ENCODE measurements at places on chromosomes 7 and 10.
A peak's percentile ranks its signal among the peaks of the same experiment; 100 is the strongest.

DNA sequence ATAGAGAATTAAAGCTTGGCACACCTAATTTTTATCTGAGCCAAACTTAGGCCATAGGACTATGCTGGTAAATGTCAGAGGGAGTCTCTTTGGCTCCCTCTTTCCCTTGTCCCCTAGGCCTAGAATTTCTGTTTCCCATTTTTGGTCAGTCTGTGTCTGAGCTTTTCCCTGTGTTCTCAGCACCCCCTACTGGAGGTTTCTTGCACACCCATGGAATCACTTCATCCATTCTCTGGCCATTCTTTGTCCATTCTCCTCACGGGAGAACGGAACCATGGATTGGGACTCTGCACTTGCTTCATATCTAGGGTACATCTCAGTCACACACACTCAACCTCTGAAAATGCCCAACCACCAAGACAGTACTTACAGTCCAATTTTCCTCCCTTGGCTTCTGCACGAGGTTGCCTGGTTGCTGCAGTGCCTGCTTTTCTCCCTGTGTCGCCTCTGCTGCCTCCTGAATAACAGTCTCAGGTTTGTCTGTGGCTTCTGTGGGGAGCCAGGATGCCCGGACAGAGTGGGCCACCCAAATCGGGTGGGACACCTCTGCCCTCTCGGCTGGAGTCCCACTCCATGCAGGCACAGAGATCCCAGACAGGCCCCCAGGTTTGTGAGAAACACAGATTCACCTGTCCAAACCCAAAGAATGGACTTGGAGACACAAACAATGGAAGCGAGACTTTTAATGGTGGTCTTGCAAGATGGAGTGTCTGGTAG lies 35.1 kb upstream of the DNAH11 start:
- peak; percentile 49 for DNase-seq

DNA sequence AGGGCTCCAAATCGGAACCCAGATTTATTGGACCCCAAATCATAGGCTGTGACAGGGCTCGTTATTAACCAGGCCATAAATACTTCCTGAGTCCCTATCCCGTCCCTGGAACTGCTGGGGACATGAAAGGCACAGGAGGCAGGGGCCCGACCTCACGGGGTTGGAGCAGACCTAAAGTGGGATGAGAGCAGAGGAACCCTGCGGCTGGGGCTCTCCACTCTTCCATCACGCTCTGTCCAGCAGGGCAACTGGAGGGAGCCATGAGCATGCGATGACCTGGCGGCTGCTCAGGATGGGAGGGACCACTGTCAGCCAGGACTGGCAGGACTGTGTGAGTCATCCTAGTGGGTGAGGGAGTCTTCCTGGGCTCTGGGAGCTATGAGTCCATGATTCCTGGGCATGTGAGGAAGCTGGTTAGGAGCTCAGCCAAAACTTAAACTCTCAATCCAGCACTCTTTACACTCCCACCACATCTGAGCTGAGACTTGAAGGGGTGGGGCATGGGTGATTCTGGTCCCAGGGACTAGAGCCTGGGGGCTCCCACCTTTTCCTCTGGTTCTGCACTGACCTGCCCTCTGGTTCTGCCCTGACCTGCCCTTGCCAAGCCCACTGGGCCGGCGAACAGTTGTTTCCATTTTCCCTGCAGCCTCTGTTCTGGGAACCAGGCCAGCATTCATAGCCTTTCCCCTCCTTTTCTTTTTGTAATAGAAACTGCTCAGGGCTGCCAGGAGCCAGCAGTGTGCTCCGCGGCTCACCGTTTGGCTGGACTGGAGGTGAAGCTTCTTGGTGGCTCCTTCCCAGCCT lies 47.1 kb downstream of the SYPL1 start:
- peak; percentile 97 for DNase-seq

DNA sequence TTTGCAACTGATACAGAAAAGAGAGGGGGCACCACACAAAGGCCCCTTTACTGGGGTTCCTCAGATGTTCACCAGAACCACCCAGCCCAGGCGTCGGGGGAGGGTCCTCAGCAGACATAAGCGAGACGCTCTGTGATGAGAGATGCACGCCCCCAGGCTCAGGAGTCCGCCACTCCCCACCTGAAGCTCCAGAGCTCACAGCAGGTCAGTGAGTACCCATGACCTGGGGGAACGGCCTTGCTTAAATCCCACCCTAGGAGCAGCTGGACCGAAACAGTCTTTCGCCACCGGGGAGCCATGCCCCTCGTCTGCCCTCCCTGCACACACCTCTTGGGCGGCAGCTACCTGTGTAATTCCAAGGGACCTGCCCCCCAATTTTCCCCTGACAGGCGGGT lies 2.8 kb downstream of the CRYGN start:
- no peak for DNase-seq

DNA sequence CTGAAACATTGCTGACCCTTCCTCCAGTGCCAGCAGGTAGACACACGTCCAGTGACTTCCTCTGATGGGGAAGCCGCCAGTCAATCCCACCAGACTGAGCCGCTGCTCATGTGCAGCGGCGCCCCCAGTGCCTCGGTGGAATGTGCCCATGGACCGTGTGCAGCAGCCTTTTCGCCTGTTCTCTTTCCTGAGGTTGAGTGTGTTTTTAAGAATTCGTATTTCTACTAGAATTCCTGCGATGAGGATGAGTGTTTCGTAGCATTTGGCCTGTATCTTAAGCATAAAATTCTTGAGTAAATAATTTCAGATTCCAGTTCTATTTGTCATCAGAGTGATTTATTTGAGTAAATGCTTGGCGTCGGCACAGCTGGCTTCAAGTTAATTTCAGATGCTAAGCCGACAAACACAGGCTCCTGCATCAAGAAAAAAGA lies 35.4 kb downstream of the BNIP3 start:
- DNase-seq: peak; percentile 92

DNA sequence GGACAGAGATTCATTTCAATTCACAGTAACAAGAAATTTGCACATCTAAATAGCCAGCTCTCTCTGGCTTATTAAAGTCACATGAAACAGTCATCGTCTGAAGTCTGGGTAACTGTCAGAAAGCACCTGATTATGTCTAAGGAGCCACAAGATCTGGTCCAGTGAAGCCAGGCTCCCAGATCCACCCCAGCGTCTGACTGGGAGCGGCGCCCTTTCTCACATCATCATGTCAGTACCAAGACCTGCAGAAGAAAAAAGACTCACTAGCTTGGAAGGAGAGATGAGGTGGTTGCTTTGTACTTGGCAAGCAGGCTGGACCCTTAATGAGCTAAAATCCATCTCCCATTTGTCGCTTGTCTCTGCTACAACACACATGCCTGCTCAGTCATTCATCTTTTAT lies 58.4 kb downstream of the VOPP1 start:
- no peak for DNase-seq

DNA sequence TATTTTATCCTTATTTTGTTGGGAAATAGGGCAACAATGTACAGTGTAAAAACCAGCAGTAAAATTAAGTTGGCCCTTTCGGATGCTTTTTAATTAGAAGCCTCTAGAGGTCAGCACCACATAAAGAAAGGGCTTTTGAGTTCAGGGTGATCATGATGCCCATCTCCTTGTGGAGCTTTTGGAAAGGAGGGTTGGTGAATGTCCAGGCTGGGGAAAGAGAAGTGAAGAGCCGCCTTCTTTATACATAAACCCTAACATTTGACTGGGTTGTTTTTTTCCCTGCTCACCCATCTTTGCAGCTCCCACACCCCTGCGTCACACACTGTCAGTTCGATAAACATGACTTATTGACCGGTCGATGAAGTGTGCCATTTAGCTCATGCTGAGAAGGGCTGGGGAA lies 29.8 kb downstream of the MTURN start:
- DNase-seq: peak; percentile 70

DNA sequence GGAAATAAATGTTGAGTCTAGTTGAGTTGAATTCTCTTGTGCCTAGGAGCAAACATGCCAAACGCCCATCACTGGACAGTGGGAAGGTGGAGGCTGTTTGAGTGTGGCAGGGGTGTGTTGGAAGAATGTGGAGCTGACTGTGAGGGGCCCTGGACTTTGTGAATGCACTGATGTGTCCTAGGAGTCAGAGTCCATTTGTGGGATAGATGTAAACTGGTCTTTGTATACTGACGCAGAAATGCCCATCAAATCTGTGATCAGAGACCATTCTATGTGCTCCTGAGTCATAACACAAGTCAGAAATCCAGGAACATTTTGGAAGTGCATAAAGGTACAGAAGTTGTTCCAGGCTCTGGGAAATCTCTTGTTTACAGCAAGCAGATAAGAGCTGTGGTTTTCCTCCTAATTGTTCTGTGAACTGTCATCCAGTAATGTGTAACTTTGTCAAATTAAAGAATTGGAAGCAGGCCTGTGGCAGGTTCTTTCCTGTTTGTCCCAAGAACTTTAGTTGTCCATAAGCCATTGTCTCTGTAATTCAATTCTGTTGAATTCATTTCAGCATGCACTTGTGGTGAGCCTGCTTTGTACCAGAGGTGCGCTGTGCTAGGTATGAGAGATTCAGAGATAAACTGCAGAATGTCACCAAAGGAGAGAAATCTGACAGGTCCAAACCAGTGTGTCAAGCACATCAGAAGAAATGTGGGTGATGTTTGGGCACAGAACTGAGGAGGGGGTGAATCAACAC lies 7.6 kb downstream of the PRXL2A start:
- no peak for DNase-seq

- DNase-seq: no peak
These were observed 22.6 kb downstream of the TBATA start for GRCh38 chr10:70762441-70763175.

GRCh38 chr10:3836222-3836820 lies 51.3 kb upstream of the KLF6 start:
- DNase-seq: no peak

DNA sequence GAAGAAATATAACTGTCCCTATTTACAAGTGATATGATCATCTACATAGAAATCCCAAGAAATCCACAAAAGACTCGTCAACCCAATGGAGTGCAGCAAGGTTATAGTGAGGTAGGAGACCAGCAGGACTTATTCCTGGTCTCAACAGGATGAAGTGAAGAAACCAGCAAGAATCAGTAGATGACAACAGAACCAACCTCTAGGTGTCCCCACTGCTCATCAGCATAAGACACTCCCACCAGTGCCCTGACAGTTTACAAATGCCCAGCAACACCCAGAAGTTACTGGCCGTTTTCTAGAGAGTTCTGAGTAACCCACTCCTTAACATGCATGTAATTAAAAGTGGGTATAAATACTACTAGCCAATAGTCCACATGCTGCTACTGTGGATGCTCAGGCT lies 470.5 kb upstream of the LRRTM3 start:
- peak; percentile 1 for DNase-seq

DNA sequence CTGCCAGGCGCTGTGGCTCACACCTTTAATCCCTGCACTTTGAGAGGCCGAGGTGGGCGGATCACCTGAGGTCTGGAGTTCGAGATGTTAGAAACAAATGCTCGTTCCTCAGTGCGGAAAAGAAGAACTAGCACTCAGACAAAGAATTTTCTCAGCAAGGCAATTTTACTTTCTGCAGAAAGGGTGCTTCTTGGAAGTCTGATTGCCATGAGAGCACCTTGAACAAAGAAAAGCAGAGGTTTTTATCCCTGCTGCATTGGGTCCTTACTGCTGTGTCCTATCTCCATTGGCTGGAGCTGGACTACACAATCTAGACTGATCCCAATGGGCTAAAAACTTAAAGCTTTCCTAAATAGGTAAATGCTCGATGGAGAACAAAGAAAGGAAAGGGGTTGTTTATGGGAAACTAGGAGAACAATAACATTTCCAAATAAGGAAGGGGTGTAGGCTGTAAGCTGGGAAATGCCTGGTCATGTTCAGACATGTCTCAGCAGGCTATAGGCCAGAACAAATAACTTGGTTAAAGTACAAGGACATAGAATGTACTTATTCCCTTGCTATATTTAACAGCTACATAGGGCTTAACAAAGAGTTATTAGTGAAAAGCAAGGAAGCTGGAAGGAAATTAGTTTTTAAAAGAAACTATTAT lies 26.1 kb upstream of the ACTR3B start:
- no peak for DNase-seq

DNA sequence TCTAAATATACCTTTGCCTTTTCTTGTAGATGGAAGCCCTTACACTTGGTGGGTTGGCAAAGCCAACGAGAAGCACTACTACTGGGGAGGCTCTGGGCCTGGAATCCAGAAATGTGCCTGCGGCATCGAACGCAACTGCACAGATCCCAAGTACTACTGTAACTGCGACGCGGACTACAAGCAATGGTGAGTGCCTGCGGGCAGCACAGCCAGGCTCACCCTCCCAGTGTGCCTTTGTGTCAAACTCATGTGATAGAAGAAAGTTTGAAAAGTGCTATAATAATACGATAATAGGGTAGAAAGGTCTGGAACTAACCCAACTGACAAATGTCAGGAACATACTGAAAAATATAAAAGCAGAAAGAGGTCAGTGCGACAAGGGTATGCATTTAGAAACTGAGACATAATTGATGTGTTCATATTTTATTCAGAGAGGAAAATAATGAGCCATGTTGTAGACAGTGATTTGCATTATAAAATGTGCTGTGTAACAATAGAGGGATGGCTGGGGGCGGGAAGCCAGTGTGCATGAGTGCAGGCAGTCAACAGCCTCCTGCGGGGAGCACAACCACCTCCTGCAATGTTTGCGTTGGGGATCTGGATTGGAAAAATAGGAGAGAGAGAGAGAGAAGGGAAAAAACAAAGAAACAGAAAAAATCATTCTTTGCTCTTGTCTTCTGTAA lies 686.9 kb upstream of the C7orf33 start:
- no peak for DNase-seq

DNA sequence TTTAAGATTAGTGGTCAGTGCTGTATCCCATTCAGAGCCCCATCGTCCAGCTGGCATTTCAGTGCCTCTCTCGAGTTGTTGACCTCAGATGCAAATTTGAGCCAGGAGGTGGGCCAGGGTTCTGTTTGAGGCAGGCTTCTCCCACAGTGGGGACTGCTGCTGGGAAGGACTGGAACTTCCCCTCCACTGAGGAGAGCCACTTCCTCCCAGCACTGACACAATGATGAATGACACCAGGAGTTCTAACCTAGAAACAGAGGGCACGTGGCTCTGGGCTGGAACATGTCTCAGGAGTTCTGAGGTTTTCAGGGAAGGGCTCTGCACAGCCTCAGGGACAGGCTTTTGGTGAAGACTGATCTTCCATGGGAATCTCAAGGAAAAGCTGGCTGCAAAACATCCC lies 18.3 kb upstream of the BTBD16 start:
- no peak for DNase-seq

- peak; percentile 62 for DNase-seq
These were observed 18.6 kb downstream of the FOXK1 start for GRCh38 chr7:4700577-4701235.

GRCh38 chr7:2441430-2442058 lies 34.7 kb downstream of the GRIFIN start:
- no peak for DNase-seq

GRCh38 chr7:153886506-153887441 lies 165.4 kb upstream of the DPP6 start:
- DNase-seq: no peak

DNA sequence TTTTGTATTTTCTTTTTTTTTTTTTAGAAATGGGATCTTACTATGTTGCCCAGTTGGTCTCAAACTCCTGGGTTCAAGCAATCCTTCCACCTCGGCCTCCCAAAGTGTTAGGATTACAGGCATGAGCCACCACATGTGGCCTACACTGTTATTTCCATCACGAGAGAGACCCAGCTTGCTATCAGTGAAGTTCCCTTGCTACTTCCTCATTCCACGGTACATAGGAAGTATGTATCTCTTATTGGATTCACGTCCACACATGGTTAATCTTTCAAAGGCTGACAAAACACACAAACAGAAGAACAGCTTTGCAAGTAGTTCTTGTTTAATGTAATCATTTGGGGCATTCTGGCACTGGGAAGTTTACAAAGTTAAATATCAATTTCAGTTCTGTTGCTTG lies 50.9 kb downstream of the DCLRE1A start:
- DNase-seq: no peak

- no peak for DNase-seq
These were observed 176.5 kb downstream of the GFRA1 start for GRCh38 chr10:116096526-116096925.

Measured in EL (cell line).